ENCODE measurements at places on chromosomes 3 and 15.
A peak's percentile ranks its signal among the peaks of the same experiment; 100 is the strongest.

DNA sequence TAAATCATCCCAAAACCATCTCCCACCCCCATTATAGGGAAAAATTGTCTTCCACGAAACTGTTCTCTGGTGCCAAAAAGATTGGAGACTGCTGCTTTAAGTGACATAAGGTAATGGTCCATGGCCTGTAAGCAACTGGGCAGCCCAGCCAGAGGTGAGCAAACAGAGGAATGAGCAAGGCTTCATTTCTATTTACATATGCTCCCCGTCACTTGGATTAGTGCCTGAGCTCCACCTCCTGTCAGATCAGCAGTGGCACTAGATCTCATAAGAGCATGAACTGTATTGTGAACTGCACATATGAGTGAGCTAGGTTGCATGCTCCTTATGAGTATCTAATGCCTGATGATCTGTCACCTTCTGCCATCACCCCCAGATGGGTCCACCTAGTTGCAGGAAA is 1159.8 kb upstream of the ALCAM start:
- no peak for DNase-seq

DNA sequence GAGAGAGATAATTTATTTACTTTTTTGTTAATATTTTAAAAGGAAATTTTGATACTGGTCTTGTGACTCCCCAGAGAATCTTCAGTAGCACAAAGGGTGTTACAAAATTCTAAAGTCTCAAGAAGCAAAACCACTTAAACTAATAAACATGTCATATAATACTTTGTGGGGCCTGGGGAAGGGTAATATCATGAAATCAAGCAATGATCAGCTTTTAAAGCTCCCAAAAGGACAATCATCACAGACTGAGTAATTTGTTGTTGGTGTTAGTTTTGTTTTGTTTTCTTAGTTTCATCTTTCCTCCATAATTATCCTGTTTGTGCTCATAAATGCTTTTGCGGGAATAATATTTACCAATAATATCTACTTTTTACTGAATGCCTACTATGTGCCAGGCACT is 55.0 kb downstream of the TMEM212 start:
- no peak for DNase-seq

DNA sequence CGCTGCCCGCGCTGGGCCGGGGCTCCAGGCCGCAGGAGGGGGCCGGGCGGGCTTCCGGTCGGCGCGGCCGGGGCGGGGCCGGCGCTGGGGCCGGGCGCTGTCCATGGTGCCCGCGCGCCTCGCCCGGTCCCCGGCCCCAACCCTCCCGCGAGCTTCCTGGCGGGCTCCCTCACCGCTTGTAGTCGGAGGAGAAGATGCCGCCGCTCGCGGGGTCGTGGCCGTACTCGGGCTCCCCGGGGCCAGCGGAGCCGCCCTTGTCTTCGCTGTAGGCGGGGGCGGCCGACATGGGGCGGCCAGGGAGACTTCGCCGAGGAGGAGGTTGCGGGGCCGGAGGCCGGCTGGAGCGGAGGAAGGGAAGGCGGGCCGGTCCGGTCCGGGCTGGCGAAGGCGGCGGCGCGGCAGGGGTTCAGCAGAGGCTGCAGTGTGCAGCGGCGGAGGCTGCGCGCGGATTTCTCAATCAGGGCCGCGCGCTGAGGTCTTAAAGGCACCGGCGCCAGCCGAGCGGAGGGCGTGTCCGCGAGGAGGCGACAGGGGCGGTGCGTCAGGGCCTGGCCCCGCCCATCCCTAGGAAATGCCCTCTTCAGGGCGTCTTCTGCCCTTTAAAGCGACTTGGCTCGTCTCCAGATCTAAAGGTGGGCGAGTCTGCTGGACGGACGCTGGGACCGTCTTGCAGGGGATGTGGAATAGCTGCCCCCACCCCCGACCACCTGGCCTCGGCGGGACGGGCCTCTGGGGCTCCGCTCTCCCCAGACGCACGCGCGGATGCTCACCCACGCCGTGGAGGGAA is at the start of gene AP3B2:
Gene AP3B2, minus strand, starts transcription at position 455 of the 787 bp plus-strand sequence. Its CDS starts 169 bp downstream, at position 286.
- DNase-seq = peak; percentile 48

GRCh38 chr15:36643551-36643950 is 64.1 kb downstream of the CDIN1 start:
- no peak for DNase-seq

- no peak for DNase-seq
Observed at GRCh38 chr3:112813723-112814171, 32.9 kb downstream of the CD200R1L start.

DNA sequence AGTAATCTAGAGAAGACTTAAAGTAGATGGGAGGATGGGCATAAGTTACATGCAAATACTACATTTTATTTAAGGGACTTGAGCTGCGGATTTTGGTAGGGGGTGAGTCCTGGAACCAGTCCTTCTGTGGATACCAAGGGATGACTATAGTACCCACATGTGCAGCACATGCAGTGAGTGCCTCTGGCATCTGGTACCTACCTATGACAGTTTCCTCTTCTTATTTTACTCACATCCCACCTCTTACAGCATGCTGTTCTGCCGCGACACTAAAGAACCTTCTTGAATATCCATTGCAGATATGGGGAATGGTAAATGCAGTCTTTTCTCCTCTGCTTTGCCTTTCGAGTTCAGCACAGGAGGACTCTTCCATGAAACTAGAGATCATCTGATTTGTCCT is 1.7 kb downstream of the TSEN2 start:
- no peak for DNase-seq

DNA sequence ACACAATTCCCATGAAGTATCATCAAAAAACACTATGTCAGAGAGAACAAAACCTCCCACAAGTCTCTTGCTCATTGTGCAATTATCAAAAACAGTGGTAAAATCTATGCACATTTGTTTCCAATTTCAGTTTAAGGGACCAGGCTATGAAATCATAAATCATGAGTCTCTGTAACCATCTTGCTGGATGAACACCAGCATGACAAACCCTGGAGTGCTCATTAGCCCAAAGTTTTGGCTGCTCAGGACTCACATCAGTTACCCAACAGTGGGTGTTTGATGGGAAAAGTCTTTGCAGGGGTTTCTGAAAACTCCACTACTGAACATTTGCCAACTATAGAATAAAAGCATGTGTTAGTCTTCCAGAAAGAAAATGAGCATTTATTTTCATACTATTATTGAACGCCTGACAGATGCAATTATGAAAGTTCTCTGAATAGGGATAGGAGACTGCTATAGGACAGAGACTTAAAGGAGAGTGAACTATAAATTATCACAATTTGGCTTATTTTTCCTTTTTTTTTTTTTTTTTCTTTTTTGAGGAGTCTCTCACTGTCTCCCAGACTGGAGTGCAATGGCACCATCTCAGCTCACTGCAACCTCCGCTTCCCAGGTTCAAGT is 240.8 kb upstream of the KCNMB2 start:
- DNase-seq = no peak

- no peak for DNase-seq
Observed at GRCh38 chr3:79113876-79114275, 653.9 kb downstream of the ROBO1 start.

GRCh38 chr15:88748081-88748480 is 55.2 kb upstream of the ACAN start:
- DNase-seq = no peak

DNA sequence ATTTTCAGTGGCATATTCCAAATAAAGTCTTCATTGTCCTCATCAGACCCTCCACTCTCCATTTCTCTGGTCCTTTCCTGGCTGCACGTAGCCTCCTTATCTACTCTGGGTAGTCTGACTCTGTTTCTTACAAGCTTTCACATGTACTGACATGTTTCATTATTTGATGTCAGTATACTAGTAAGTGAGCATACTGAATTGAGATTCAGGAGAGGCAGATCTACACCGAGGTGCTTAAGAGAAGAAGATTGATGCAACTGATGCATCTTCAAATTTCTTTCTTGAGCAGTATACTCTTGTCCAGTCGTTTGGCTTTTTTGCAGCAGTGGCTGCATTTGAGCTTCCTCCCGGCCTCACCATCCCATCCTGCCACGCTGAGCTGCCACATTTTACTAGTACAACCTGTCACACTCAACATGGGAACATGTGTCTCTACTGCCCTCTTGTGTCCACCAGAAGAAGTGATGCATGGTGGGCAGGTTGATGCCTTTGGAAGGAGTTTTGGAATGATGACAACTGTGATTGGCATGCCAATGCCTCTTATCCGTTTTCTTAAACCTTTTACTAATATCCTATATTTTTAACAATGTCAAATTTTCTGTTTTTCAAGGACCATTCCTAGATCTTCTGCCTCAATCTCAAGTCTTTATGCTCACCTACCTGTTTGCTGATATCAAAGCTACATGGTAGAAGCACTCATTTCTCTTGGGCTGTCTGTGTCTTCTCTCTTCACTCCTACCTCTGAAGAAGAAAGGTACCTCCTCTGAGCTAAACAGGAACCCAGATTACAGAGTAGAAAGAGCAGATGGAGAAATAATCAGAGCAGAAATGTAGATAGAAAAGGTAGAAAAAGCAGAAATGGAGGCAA is 38.7 kb downstream of the GUCA1C start:
- DNase-seq = peak; percentile 39

DNA sequence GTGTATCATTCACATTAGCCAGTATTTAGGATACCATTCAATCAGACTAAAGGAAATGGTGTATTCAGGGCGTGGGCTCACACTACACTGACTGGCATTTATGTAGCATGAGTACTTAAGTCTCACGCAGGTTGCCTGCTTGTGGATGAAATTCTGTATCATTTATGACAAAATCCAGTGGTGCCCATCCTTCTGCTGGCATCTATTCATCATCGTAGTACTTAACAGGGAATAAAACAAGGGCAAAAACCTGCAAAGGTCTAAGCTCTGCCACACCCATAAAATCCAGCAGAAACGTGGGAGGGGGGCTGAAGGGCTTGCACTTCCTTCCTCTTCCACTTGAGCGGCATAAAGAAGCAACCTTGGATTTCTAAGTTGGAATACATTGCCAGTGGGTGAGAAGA is 2.7 kb downstream of the GAP43 start:
- DNase-seq = no peak

GRCh38 chr3:72974956-72975355 is 21.7 kb upstream of the PPP4R2 start:
- DNase-seq = no peak

GRCh38 chr15:60889006-60889405 is 340.1 kb downstream of the RORA start:
- DNase-seq = no peak

DNA sequence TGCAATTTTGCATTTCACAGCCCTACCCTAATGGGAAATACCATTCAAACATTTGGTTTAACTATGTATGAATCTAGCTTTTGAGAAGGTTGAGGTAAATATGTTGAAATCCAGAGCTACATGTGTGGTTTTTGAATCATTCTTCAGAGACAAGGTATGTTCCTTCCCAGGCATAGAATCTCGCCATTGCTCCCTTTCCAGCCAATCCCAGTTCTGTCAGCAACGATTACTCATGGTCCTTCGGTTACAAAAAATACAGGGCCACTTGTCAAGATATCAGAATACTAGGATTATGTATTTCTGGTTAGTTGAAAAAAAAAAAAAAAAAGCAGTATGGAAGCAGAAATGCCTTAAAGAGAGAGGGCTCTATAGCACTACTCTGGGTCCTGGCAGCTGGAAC is 182.4 kb downstream of the RBMS3 start:
- no peak for DNase-seq

DNA sequence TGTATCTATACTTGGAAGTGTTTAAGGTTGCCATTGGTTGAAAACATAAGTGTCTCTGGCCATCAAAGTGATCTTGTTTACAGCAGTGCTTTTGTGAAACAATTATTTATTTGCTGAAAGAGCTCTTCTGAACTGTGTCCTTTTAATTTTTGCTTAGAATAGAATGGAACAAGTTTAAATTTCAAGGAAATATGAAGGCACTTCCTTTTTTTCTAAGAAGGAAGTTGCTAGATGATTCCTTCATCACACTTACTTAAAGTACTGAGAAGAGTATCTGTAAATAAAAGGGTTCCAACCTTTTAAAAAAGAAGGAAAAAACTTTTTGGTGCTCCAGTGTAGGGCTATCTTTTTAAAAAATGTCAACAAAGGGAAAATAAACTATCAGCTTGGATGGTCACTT is 19.7 kb downstream of the B3GNT5 start:
- no peak for DNase-seq

- no peak for DNase-seq
Observed at GRCh38 chr3:126545544-126545943, 13.2 kb downstream of the C3orf22 start.

DNA sequence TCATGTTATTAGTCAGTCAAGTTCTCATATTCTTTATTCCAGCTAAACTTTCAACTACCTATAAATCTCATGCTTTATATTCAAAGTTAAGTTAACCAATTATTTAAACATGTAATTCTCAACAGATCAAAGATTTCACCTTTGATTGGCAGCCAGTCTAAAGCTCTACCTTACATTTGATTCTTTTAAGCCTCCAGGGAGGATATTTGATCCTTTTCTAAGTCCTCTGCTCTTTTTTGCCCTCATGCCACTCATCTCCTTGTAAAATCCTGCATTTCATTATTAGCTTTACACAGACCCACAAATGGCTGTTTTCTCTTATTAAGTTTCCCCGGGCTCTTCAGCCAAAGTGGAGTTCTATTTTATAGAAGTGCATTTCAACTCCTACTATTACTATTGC is 134.1 kb downstream of the NLGN1 start:
- DNase-seq = no peak

- no peak for DNase-seq
Observed at GRCh38 chr15:80948651-80949292, 40.8 kb downstream of the MESD start.

- DNase-seq = peak; percentile 34
Observed at GRCh38 chr3:136862617-136863322, 762 bp downstream of the NCK1 start.

GRCh38 chr3:9104121-9104520 is 140.8 kb upstream of the RAD18 start:
- DNase-seq = no peak

- DNase-seq = no peak
Observed at GRCh38 chr15:101359365-101359947, 64.4 kb upstream of the SNRPA1 start.

DNA sequence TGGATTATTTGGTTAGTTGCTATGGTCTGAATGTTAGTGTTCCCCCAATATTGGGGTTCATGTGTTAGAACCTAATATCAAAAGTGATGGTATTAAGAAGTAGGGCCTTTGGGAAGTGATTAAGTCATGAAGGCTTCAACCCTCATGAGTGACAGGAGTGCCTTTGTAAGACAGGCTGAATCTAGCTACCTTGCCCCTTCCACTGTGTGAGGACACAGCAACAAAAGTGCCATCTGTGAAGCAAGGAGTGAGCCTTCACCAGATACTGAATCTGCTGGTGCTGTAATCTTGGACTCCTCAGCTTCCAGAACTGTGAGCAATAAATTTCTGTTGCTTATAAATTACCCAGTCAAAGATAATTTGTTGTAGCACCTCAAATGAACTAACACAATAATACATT is 22.6 kb upstream of the SATB1 start:
- no peak for DNase-seq

GRCh38 chr15:74655424-74655823 is 39.8 kb downstream of the CLK3 start:
- no peak for DNase-seq

GRCh38 chr3:14991818-14992612 is 44.6 kb downstream of the NR2C2 start:
- DNase-seq = no peak
